ENCODE measurements at places on chromosomes 3 and 15.

DNA sequence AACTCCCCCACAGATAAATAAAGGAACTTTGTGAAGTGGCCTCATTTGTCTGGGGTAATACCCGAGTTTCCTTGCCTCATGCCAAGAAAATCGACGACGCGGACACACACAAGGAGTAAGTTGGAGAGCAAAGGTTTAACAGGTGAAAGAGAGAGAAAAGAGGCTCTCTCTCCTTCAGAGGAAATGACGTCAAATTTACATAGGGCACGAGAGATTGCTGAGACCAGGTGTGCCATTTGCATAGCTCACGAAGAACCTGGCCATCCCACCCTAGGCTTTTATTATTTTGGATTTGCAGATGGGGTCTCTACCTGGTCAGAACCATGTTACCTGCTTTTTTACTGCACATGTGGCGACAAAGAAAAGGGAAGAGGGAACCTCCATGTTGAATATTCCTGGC lies 49.3 kb upstream of the IGF2BP2 start:
- DNase-seq, result no peak

- DNase-seq, result peak; percentile 52
Measured at GRCh38 chr15:52427804-52428203, 100.9 kb downstream of the MYO5A start.

DNA sequence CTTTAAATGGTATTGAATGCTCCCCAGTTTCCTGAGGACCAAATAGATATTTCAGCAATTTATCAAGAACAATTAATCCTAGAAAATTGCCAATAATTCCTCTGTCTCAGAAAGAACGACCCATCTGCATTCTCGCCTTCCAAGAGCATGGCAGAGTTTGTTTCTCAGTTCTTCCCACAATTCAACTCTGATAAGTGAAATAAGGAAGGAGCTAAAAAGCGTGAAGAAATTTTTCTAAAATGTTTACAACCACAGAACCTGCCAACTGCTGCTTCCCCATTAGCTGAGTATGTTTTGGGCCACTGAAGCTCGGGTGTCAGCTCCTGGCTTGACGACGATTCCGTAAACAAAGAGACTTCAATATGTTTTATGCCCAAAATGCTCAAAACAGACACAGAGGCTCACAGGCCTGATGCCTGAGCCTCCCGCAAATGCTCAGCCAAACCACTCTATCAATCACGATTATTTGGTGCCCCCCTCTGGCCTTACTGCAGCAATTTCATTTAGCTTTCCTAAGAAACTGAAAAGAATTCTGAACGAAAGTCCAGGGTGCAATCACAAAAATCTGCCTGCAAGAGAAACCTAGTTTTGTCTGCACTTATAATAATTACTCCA lies 259.2 kb upstream of the CCDC54 start:
- peak; percentile 25 for DNase-seq

- no peak for DNase-seq
Measured at GRCh38 chr3:44995142-44995770, 19.2 kb downstream of the EXOSC7 start.

GRCh38 chr3:167863811-167864551 lies 128.5 kb downstream of the SERPINI1 start:
- DNase-seq, result no peak

DNA sequence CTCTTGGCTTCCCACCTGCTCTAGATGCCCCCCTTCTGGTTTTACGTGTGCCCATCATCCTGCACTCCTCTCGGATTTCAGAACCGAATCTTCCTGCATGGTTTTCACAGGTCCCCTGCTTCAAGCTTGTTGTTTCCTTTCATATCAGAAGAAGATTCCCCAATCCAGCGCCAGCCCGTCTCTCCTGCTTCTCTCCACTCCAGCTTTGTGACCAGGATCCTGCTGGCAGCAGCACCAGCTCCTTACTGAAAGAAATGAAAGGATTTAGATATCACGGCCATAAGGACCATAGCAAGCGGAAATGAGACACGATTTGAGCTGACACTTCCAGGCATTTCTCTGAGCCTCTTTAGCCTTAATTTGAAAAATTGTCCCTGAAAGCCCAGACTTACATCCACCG lies 180.3 kb upstream of the UBE3A start:
- DNase-seq, result no peak

DNA sequence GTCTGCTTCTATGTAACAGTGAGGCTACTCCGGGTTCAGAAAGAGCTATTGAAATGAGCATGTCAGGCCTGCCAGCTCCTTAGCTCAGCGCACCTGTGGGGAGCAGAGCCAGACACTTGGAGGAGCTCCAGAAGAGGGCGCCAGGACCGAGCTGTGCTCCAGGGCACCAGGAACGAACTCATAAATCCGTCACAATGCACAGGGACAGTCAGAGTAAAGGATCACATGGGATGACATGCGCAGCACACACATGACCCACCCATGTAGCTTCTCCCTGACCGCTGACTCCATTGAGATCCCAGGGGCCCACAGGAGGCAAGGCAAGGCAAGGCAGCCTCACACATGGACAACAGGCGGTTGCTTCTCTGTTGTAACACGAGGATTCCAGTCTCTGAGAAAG lies 26.0 kb upstream of the GNB5 start:
- peak; percentile 44 for DNase-seq

DNA sequence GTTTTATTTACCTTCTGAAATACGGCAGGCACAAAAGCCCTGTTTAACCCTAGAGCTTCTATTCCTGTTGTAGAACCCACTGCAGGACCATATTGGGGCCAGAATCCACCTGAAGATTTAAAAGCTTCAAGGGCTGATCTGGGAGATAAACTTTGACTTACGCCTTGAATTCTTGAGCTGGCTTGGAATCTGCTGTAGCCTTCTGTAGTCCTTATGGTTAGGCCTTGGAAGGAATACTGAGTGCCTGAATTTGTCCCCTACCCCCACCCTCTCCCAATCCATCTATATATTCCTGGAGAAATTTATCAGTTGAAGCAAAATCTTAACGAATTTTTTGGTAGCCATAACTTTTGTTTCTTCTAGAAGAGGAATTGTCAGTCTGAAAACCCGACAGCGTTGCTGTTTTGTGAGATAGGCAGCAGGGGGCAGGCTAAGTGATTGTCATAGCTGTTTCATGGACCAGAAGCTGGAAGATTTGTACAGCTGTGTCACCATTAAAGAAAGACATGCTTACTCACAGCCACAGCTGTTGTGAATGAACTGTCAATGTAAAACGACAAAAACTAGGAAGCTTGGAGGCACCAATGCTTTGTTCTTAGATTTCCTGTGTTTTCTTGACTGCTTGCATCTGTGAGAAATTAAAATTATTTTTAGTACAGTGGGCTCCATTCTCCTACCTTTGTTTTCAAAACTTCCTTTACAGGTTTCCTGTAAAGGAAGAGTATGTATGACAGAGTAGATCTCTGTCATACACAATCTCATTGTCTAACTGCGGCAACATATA lies 12.8 kb downstream of the LXN start:
- peak; percentile 60 for DNase-seq

- DNase-seq, result no peak
Measured at GRCh38 chr3:109018828-109019227, 65.1 kb upstream of the GUCA1C start.

DNA sequence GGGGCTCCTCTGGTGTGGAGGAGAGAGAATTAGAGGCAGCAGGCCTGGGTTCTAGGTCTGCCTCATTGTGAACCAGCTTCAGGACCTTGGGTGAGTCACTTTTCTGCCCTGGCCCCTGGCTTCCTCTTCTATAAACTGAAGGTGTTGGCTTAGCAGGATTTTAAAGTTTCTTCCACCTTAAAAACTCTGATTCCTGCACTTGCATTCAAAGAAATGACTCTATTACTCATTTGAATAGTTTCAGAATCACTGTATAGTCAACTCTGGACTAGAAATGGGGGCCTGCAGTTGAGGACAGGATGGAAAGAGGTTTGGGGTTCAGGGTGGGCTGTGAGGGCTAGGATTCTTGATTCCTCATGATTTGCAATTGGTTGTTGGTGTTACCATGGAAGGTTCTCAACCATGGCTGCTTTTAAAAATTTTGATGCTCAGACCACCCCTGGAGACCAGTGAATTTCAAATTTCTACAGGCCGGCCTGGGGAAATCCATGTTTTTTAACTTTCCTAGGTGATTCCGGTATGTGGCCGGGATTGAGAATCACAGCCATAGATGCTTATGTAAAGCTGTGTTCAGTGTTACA lies 19.9 kb downstream of the SMAD3 start:
- DNase-seq, result peak; percentile 68

- no peak for DNase-seq
Measured at GRCh38 chr15:67690936-67691335, 134.4 kb upstream of the SKOR1 start.

DNA sequence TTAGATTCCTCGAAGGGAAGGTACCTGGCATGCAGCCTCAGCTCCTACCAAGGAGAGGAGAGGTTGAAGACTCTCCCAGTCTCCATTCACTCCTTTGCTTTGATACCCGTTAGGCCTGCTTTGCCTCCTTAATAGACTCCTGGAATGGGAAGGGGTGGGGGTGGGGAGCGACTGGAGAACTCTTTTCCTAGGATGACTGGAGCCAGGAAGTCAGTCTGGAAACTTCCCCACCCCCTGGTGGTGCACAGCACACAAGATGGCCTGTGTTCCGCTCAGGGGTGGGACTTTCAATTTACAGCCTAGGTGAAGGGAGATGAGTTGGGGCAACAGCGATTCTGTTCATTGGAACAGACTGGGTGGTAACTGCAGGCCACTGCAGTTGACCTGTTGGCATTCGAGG lies 21.4 kb upstream of the CELF6 start:
- no peak for DNase-seq

DNA sequence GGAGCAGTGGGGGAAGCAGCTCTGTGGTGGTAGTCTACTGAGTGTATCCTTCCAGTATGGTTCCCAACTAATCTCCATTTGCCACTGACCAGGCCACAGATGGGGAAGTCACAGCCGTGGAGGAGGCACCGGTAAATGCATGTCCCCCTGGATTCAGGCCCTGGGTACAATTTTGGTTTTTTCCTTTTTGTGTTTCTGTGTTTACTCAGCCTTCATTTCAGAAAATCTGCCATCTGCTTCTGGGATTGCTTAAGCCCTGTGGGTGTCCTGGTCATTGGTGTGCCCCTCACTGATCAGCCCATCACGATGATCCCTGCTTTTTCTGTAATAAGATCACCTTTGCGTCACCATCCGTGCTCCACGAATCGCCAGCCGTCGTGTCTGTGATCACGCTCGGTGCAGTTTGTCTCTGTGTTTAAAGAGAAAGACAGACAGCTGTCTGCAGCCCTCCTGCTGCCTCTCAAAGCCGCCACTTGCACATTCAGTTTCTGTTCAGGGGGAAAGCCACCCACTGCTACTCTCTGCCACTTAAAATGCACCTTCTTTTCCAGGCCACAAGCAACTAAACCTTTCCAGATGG lies 68.9 kb downstream of the DNASE1L3 start:
- no peak for DNase-seq

- no peak for DNase-seq
Measured at GRCh38 chr15:101413239-101413638, 76.3 kb downstream of the PCSK6 start.

DNA sequence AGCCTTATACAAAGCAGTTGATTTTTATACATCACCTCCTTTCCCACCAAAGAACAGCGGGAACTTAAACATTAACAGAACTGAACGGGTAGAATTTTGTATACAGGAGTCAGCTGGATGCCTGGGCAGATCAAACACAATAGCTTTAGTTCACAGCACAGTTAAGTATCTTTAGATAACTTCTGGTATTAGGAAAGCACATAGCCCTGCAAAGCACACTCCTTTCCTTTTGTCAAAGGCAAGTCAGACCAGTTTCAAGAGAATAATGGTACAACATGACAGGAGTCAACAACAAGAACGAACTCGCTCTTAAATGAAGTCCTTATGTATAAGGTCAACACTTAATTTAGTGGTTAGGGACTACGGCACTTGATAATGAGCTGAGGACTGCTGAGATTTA lies 26.3 kb downstream of the ABCC5 start:
- DNase-seq, result no peak

DNA sequence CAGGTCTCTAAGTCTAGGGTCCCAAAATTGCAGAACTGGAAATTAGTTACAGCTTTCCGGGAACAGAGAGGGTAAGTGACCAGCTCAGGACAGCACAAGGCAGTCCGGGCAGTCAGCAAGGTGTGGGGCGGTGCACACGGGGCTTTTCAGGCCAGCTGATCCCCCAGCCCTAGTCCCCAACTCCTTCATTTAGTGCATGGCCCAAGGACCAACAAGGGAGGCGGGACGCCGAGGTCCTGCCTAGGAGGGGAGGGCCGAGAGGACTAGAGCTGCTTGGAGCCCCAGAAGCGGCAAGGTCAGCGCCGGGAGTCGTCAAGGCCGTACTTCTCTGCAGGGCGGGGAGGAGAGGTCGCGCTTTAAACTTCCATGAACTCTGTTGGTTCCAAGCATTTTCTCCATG lies 2.0 kb upstream of the PDE8A start:
- no peak for DNase-seq

GRCh38 chr3:141553055-141553454 lies 66.2 kb downstream of the RASA2 start:
- no peak for DNase-seq

GRCh38 chr3:42013691-42014457 lies 52.0 kb upstream of the ULK4 start:
- DNase-seq, result peak; percentile 49

DNA sequence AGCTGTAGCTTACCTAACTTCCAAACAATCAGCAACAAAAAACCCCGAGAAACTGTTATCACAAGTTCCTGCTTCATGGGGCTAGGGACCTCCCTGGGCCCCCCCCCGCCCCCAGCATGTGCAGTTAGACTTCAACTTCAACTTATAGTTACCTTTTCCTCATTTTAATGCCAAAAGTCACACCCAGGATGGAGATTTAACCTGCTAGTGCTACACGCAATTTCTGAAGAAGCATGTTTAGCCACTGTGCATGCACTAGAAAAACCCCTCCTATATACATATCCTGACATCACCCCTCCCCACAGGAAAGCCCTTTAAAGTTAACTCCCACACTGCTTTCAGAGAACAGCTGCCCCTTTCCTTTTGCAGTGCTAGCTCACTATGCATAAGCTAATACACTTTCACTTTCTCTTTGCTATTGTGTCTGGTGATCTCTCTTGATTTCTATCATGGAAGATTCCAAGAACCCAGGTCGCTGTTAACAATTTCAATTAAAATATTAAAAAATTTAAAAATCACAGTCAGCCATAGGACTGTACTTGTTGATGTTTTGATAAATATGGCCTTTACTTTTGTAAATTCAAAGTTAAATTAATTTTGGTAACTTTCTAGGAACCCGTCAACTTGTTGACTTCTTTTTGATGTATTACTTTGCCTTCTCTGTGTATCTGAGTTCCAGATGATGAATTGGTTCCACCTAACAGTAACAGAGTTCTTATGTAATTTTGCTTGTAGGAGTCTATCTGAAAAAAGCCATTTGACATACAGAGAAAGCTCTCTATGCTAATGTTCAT lies 75.2 kb upstream of the ACAD9 start:
- peak; percentile 59 for DNase-seq
